ENCODE measurements at places on chromosomes 6 and 20.

GRCh38 chr6:11494786-11495564 is 42.6 kb upstream of the TMEM170B start:
- DNase-seq: no peak

- DNase-seq: peak; percentile 4
Measured at GRCh38 chr20:19823971-19824370, 65.9 kb downstream of the RIN2 start.

GRCh38 chr6:143406673-143407072 is 43.8 kb downstream of the ADAT2 start:
- no peak for DNase-seq

- no peak for DNase-seq
Measured at GRCh38 chr6:32840604-32841246, 2.2 kb upstream of the TAP2 start.

DNA sequence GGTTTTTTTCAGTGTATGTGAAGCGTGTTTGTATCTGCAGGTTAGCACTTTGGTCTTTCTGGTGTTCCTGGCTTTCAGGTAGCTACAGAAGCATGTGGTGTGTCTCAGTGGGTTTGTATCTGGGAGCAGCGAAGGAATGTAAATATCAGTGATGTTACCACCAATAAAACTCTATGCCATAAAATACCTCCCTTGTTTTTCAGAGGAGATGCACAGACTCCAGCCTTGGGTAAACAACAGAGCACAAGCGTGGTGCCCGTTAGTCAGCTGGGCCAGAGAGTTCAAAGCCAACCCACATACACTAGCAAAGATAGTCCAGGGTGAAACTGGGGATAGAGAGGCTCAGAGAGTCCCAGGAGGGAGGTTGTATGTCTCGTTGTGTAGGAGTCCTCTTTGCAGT is 393.8 kb downstream of the SMOC2 start:
- no peak for DNase-seq

GRCh38 chr6:152078001-152078400 is 270.5 kb downstream of the ESR1 start:
- DNase-seq: no peak

GRCh38 chr6:115675443-115675842 is 385.2 kb downstream of the FRK start:
- no peak for DNase-seq

GRCh38 chr6:53899512-53899911 is 104.7 kb downstream of the LRRC1 start:
- no peak for DNase-seq

DNA sequence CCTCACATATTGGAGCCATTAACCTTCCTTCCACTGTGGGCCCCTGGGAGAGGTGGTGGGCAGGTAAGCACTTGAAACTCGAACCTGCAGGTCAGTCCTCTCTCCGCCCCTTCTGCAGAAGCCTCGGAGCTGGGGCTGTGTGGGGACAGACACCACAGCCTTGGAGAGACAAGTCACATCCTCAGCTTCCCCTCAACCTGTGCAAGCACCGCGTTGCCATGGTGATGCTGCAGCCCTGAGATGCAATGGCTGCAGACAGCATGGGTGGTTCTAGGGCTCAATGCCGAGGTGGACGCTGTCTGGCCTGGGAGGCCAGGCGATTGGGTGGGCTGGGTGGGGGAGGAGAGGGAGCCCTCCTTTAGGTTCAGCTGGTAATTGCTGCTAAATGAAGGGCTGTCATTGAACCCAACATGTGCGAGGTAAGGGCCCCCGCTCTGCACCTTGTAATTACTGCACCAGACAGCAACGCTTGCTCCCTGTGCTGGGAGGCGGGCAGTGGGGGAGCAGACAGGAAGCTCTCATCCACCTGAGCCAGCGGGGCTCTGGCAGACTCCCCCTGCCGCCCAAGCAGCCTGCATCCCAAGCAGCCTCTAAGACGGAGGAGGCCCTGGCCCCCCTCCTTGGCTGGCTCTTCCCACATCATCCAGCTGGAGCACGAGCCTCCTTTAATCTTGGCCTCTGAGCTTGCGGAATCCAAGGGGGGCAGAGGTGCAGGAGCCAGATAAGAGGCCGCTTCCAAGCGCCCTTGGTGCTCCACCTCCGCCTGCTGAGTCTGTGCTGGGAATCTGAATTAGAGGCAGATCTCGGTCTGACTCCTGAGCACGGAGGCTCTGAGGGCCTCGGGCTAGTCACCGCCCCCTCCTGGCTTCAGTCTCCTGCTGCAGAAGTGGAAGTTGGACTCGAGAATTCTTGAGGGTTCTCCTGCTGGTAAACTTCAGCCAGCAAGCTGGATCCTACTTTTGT is 39.8 kb upstream of the CDH22 start:
- no peak for DNase-seq

GRCh38 chr6:33172688-33173534 is 19.4 kb downstream of the COL11A2 start:
- no peak for DNase-seq

GRCh38 chr6:46098678-46099077 is 31.1 kb upstream of the ENPP4 start:
- DNase-seq: no peak

- DNase-seq: no peak
Measured at GRCh38 chr6:98036344-98036923, 753.4 kb upstream of the MMS22L start.

- DNase-seq: no peak
Measured at GRCh38 chr20:33811776-33812151, 616 bp downstream of the CHMP4B start.

GRCh38 chr6:48404927-48405326 is 293.9 kb upstream of the PTCHD4 start:
- DNase-seq: no peak

DNA sequence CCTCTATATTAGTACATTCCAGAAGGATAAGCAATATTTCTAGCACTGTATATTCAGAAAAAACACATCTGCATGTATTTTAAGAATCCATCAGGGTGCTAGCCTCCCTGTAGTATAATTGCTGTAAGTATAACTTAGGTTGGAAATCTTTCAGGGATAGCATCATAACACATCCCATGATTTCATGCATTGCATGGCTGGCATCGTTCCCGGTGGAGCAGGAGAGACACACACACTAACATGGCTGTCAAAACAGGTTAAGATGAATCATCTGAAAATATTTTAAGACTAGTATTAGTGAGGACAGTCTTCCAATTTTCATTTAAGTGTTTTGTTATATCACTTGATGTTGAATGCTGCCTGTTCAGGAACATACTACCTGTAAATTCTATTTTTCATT is 32.1 kb upstream of the CENPW start:
- no peak for DNase-seq

GRCh38 chr6:38241200-38241871 is 398.4 kb downstream of the BTBD9 start:
- no peak for DNase-seq

DNA sequence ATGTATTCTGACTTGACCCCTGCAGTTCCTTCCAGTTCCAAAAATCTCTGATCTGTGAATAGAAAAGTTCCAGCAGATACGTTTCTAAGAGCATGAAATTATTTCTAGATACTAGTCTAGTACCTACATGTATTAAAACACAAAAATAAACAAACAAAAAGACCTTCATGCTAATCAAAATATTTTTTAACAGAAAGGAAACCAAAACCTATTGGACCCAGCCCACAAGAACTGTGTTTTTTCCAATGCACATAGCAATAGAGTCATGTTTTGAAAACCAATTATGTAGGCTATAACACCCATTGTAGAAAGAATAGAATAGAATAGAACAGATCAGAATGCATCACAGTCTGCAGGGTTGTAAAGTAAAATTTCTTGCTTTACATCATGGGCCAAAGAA is 158.6 kb upstream of the TNFAIP3 start:
- no peak for DNase-seq

GRCh38 chr20:61205769-61206168 is 46.3 kb upstream of the CDH4 start:
- no peak for DNase-seq

DNA sequence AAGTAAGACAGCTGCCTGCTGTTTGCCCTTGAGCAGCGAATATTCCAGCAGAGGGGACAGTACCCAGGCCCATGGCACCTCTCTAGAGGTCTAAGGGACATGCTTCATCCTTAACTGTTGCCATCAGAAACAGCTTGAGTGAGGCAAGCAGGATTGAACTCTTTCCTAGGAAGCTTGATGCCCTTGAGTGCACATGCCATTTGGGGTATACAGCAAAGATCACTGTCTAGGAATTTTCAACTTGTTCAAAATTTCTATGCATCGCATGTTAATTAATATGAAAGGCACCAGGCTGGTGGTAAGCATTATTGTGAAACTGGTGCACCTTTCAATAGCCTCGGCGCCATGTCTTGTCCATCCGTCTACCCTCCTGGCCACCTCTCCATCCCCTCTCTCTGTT is 54.1 kb downstream of the EDN1 start:
- no peak for DNase-seq

- no peak for DNase-seq
Measured at GRCh38 chr6:84581494-84582259, 182.7 kb downstream of the TBX18 start.

- DNase-seq: peak; percentile 48
Measured at GRCh38 chr20:48682529-48683363, 145.1 kb downstream of the PREX1 start.

GRCh38 chr6:24620637-24621036 is 25.4 kb downstream of the KIAA0319 start:
- no peak for DNase-seq

DNA sequence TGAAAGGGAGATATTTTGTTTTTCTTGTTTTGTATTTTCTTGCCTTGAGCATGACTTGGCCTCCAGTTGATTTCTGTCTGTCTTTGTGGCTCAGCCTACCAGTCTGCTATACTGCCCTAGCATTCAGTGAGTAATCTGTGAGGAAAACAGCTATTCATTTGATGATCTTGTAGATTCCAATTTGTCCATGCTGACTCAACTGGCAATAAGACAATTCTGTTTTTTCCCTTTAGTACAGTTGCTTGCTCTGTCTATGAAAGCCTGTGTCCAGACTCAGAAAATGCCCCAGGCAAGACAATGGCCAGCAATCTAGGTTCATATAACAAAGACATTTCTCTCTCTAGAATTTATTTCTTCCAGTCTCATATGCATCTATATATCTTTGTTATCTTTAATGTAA is 10.9 kb upstream of the SOX4 start:
- no peak for DNase-seq

DNA sequence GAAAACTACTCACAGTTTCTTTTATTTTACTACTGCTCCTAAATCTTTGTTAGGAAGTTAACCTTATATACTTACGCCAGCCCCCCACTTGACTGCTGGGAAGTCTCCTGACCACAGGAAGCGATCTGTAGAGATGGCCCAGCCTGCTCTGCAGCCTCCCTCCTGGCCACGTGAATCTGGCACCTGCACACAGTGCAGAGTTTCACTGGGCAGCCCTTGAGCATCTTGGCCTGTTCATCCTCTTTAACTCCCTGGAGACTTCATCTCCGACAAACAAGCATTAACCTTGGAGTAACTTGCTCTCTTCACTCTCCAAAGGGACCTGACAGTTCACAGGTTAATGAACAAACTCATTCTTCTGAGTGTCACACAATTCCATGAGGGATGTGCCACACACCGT is 294.1 kb downstream of the BTBD9 start:
- no peak for DNase-seq

DNA sequence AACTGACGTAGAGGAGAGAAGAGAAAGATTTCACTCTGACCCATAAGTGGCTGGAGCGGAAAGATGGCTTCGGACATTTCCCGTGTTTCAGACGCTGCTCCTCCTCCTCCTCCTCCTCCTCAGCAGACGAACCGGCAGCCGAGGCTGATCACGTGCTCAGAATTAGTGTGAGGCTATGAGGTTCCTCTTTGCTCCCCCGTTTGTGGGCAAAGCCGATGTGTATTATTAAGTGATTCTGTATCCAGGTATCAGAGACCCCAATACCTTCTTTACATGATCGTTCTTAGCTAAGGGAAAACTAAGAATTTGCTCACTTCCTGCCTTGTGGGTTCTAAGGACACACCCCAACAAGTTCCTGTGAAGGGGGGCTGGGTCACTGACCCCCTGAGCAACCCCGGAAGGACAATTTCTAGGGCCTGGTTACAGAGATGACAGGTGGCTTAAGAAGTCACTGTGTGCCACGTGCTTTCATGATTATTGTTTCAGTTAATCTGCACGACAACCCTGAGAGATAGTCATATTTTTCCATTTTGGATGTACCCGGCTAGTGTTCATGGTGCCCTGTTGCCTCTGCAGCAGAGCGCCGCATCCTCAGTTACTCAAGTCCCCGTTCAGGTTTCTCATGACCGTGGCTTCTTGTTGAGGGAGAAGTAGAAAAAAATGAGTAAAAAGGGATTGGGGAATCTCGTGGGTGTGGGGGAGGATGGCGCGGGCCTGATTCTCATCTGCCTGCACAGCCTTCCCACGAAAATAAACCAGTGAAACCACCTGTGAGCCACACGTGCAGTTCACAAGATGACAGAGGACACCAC is 671.8 kb downstream of the QKI start:
- DNase-seq: no peak

- no peak for DNase-seq
Measured at GRCh38 chr20:34951252-34951651, 4.4 kb downstream of the GSS start.

DNA sequence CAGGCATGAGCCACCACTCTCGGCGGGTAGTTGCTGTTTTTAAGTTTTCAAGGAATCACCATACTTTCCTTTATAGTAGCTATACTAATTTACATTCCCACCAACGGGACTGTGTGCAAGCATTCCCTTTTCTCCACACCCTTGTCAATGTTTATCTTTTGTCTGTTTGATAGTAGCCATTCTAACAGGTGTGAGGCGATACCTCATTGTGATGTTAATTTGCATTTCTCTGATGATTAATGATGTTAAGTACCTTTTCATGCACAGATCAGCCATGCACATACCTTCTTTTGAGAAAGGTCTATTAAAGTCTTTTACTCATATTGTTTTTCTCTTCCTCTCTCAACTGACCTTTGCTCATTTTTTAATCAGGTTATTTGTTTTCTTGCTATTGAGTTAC is 43.0 kb upstream of the CCND3 start:
- no peak for DNase-seq

DNA sequence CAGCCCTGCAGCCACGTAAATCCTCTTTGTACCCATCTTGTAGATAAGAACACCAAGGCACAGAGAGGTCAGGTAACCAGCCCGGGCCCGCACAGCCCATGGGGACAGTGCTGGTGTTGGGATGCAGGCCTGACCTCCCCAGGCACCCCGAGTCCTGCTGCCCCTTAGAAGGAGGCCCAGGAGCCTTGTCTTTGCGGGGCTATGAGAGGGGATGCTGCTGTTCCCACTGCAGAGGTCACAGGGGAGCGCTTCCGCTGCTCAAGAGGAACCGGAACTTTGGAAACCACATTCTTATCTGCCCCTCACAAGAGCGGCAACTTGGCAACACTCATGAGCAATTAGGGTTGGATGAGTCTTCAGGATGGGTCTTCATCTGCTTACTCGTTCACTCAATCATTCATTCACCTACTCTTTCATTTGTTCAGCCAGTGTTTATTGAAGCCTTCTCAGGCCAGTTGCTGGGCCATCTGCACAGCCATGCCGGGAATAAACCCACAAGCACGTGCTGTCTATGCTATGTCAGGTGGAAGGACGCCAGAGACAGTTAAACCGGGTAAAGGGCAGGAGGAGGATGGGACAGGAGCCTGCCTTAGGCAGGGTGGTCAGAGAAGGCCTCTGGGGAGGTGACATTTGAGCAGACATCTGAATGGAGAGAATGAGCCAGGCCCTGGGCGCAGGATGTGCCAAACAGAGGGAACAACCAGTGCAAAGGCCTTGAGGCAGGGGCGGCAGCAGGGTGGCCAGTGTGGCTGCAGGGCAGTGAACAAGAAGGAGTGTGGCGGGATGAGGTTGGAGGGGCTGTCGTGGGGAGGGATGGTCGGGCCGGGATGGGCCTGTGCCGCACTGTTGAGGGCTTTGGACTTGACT is 60.8 kb downstream of the RBM38 start:
- no peak for DNase-seq
